Mesendoderm (in vitro differentiated cells): ENCODE measurements at places on chromosomes 16 and 17.

GRCh38 chr17:30005709-30006320 is 64.4 kb downstream of the EFCAB5 start:
- peak; percentile 90 for DNase-seq

DNA sequence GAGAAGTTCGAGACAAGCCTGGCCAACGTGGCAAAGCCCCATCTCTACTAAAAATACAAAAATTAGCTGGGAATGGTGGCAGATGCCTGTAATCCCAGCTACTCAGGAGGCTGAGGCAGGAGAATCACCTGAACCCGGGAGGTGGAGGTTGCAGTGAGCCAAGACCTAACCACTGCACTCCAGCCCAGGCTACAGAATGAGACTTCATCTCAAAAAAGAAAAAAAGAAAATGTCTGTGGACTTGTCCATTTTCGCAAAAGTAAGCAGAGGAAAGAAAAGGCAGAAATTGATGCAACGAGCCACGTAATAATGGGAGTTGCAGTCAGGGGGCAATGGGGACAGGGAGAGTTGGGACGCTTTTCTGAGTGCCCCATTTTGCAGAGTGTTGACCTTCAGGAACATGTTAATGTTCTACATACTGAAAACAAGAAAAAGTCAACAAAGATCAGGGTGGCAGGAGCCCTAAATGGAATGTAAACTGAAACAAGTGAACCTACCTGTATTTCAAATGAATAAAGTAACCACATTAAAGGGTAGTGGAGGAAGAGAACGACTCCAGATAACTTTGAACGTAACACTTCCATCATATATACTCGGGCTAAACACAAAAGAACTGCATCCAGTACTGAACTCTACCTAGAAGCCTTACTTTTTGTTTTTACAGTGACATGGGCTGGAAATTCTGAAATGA is 76.4 kb downstream of the CNGB1 start:
- DNase-seq: no peak

- DNase-seq: peak; percentile 33
Observed at GRCh38 chr16:54939510-54940278, 9.0 kb downstream of the IRX5 start.

DNA sequence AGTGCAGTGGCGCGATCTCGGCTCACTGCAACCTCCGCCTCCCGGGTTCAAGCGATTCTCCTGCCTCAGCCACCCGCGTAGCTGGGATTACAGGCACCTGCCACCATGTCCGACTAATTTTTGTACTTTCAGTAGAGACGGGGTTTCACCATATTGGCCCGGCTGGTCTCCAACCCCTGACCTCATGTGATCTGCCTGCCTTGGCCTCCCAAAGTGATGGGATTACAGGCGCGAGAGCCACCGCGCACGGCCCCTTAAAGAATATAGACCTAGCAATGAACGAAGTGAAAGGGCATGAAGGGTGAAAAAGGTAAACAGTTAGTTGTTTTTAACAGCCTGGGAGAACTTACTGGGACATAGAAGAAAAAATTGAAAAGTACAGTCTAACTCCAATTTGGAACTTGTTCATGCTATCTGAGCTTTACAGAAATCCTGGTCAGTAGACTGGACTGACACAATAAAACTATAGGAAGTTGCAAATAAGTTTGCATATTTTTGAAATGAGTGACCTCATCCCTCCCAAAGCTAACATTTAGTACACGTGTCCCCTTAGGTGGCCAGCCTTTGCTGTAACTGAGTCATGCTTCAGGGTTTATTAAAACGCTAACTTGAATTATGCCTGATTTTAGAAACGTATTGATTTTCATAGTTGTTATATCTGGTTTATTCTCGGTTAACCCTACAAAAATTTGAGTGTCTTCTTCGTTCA is 1.8 kb downstream of the COG1 start:
- no peak for DNase-seq

GRCh38 chr17:44785921-44786320 is 27.1 kb downstream of the ADAM11 start:
- no peak for DNase-seq

GRCh38 chr17:45164734-45165269 is 3.1 kb downstream of the HEXIM2 start:
- DNase-seq: no peak

GRCh38 chr17:63015824-63016223 is 49.8 kb downstream of the TANC2 start:
- no peak for DNase-seq

DNA sequence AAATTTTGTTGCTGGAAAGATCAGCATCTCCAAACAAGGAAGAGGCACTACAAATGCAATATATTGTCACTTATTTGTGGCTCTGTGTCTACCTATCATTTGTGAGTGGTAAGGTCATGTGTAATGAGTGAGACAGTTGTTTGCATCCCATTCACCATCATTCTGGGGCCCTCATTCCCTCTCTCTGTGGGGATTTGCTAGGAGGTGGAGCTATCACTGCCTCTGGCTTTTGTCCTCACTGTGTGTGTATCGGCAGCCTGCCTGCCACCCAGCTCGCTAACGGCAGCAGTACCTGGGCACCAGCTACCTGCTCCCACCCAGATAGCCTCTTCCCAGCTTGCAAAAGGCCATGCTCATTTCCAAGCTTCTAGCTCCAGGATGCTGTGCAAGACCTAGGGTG is 379.2 kb upstream of the ZFHX3 start:
- no peak for DNase-seq

DNA sequence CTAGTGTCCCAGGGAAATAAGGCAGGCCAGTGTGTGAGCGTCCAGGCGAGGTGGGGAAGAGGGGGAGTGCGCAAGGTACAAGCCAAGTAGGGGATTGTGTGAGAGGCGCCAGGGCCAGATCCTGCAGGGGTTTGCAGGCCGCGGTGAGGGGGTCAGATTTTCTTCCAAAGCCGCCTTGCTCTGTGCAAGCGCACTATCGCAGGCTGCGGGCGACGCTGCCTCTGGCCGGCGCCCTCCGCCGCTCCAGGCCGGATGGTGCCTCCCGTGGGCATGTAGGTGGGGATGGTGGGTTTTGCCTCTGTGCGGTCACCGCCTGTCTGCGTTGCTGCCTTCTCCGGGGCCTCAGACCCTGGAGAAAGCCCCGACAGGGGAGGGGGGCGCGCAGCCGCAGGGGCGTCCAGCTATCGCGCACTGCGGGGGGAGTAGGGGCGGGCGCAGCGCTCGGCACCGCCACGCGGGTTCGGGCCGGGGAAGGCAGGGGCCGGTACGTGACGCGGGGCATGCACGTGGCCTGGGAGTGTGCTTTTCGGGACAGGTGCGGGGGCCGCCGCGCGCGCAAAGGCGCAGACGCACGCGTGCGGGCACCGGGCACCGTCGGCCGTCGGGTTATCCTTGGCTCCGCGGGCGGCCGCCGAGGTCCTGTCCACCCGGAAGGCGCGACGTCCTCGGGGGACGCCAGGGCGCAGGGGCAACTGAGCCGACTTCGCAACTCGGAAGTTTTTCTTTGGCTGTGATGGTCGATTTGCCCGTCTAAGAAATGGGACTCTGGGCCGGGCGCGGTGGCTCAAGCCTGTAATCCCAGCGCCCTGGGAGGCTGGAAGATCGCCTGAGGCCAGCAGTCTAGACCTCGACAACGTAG is 1.1 kb upstream of the HAPSTR1 start:
- peak; percentile 70 for DNase-seq

- DNase-seq: peak; percentile 53
Observed at GRCh38 chr17:55420776-55421178, 858 bp downstream of the MMD start.

DNA sequence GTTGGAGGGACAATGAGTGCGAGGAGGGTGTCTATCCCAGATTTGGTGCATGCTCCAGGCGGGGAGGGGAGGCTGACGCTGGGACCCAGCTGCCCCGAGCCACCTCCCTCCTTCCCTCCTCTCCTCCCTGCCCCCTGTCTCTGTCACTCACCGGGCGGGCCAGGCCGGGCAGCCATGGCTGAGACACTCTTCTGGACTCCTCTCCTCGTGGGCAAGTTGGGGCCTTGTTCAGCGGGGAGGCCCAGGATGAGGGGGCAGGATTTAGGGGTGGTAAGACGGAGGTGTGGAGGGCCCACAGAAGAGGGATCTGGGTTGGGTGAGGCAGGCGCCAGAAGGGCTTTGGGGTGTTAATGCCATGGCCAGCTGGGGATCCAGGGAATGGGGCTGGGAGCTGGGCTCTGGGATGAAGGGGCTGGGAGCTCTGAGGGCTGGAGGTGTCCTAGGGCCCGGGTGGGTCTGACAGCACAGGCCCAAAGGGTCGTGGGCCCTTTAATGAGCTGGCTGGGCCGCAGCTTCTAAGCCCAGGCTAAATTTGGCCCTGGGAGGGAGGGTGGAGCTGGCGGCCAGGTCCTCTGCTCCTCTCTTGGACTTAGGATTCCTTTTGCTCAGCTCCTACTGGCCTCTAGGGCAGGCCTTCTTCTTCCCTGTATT is at the start of gene SGCA:
TSS of gene SGCA (plus strand) at position 139 of the 651 bp plus-strand sequence. CDS start at position 175, 36 bp downstream.
- DNase-seq: no peak

DNA sequence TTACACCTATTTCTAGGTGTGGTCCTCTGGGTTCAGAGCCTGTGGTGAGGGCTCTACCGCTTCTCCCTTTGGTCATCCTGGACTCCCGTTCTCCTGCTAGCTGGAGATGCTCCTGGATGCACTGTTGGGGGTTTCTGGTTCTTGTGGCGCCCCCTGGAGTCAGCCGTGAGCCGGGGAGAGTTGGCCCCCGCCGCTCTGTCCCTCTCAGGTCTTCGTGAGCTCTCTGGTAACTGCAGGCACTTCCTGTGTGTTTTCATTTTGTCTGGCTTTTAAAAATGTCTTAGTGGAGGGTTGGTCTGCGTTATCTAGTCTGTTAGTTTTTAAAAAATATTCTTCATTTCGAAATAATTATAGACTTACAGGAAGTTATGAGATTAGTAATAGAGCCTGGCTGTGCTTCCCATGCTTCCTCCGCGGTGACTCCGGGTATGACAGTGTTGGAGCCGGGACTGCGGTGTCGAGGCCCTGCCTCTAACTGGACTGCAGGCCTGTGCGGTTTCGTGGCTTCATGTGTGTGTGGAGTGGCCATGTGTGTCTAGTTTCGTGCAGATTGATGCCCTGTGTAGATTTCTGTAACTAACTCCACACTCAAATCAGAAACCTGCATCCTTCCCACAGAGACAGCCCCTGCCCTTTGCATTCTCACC is 78.0 kb upstream of the ZNF750 start:
- DNase-seq: peak; percentile 59

DNA sequence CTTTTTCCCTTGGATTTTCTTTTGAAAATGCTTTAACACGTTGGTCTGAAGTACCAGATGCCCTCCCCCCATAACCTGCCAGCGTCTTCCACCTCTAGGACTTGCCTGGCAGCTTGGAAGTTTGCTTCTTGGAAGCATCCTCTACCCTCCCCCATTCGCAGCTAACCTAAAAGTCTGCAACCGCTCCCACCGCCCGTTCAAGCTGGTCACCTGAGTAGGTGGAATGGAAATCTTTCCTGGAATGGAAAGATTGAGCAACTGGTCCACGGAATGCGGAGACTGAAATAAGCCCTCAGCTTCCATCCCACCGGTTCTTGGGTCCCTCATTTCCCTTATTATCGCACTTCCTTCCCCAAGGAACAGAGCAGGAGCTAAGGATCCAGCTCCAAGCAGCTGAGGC is 31.4 kb downstream of the HS3ST3B1 start:
- peak; percentile 84 for DNase-seq

DNA sequence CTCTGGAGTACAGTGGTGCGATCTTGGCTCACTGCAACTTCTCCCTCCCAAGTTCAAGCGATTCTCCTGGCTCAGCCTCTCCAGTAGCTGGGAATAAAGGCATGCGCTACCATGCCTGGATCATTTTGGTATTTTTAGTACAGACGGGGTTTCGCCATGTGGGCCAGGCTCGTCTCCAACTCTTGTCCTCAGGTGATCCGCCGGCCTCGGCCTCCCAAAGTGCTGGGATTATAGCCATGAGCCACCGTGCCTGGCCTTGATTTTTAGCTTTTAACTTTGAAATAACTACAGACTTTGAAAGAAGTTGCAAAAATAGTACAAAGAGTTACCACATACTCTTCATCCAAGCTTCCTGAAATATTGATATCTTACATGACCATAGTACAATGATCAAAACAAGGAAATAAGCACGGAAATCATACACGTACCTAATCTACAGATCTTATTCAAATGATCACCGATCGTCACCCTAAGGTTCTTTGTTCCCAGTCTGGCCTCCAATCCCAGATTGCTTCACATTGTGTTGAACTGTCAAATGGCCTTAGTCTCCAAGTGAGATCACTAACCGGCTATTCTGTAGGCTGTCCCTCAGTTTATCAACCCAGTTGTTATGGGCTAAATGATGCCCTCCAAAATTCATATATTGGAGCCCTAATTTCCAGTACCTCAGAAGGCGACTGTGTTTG is 18.4 kb downstream of the NPIPA1 start:
- no peak for DNase-seq

- peak; percentile 56 for DNase-seq
Observed at GRCh38 chr16:59047114-59047513, 313.0 kb upstream of the GOT2 start.

DNA sequence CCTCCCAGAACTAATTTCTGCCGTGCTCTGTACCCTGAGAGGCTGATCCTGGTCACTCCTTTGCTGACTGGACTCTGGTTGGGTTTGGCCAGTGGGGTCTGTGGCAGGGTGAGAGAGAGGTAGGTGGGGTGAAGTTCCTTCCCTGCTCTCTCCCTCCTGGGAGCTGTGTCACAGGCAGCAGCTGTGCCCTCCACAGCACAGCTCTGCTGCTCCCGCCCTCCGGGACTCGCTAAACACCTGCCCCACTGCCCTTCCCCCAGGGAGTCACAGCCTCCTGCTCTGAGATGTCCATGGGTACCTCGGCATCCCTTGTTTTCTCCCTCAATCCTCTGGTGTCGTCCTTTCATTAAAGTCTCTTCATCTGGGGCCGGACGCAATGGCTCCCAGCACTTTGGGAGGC is 66.4 kb downstream of the SRCIN1 start:
- no peak for DNase-seq

DNA sequence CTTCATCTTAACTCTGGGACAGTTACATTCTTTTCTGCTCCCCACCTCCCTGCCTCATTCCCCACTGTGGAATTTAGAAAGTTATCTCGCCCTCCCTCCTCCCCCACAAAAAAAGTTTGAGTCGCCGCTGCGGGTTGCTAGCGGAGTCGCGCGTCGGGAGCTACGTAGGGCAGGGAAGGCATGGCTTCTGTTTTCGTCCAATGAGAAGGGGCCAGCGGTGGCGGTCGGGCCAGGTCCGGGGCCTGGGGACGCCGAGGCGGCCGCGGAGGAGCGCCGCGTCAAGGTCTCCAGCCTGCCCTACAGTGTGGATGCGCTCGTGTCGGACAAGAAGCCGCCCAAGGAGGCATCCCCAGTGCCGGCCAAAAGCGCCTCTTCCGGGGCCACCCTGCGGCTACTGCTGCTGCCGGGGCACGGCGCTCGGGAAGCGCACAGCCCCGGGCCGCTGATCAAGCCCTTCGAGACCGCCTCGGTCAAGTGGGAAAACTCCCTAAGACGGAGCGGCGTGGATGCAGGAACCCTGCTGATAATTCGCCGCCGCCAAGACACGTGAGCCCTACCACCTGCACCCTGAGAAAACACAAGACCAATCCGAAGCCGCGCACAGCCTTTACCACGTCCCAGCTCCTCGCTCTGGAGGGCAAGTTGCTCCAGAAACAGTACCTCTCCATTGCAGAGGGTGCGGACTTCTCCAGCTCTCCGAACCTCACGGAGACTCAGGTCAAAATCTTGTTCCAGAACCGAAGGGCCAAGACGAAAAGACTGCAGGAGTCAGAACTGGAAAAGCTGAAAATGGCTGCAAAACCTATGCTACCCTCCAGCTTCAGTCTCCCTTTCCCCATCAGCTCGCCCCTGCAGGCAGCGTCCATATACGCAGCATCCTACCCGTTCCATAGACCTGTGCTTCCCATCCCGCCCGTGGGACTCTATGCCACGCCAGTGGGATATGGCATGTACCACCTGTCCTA is 8.9 kb downstream of the OR4D1 start:
- DNase-seq: peak; percentile 75

- DNase-seq: no peak
Observed at GRCh38 chr17:76686538-76687297, 24.0 kb downstream of the MXRA7 start.
